CD4-positive, CD25-positive, alpha-beta regulatory T cell (primary cell): ENCODE measurements at places on chromosomes 13 and 19. TPM values are rescaled to one million over a fixed set of nuclear protein-coding genes. Genes with fewer than 3 reads are reported as not detected.

FOXA3 gene
- total RNA-seq, result not detected

DNA sequence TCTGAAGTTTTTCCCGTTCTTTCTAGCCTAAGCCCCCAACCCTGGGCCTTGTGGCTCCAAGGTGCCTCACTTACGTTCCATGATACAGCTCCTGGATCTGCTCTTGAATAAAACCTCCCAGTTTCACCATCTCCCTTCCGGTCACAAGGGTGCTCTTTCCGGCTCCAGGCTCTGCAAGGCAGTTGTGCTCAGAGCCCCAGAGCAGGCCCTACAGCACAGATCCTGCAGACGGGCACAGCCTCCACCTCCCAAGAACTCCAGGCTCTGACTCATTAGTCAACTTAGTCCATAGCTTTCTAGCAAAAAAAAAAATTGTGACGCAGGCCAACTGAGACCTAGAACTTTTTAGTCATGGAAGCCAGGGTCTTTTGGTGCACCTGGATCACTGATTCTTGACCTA lies 33.9 kb upstream of the SLC7A10 start:
- DNase-seq, result no peak

ZNF320 gene
- total RNA-seq, result 5.6 TPM

GPR180 gene
- total RNA-seq, result 2.1 TPM

DNA sequence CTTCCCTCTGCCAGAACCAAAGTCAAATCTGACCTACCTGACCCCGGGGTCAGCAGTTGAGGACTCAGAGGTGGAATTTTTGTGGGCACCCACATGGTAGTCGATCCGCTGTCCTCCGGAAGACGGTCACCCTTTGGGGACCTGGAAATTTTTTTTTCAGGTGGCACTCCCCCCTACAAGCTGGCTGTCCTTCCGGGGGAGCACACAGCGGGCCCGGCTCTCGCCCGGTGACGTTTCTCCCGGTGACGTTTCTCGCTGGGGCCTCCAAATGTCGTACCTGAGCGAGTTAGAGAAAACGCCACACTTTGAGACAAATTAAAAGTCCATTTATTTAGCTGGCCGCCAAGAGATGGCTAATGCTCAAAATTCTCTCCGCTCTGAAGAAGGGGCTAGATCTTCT lies 48.8 kb downstream of the ZFP14 start:
- no peak for DNase-seq

SIAH3 gene
- total RNA-seq, result not detected

GRCh38 chr19:45865269-45865948 lies 1.3 kb downstream of the FOXA3 start:
- no peak for DNase-seq

DNA sequence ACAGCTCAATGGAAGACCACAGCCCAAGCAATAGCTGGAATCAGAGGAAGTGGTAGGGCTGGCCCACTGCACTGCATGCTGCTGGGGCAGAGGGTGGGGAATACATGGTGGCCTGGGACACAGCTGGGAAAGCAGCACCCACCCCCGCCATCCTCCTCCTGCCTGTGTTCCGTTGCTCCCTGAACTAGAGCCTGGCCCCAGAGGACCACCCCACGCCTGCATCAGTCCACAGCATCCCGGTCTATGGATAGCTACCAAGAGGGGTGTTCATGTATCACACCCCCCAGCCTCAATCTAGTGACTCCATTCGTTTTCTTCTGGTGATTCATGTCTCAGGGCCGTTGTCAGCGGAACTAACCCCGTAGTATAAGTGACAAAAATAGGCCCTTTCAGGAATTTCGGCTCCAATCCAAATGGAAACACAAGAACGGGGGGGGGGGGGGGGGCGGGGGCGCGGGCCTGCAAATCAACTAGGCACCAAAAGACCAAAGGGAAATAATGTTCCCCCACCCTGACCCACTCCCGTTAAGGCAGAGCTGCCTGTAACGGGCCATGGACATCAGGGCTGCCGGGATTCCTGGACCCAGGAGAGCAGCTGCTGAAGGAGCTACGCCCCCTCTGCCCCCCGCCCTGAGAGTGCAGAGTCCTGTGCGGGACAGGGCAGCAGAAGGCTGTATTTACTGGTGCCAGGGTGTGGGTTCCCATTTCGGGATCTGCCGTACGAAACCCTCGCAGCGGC lies 18.9 kb upstream of the EPHX3 start:
- DNase-seq, result no peak

ZNF616 gene
- 2.8 TPM for total RNA-seq

GRCh38 chr13:84137292-84137691 lies 255.0 kb upstream of the SLITRK1 start:
- DNase-seq, result peak; percentile 94

TEX101 gene
- total RNA-seq, result not detected
